ENCODE measurements at places on chromosomes 2 and 18. TPM values are rescaled to one million over a fixed set of nuclear protein-coding genes. Genes with fewer than 3 reads are reported as not detected.
A peak's percentile ranks its signal among the peaks of the same experiment; 100 is the strongest.

The NT5DC4 gene
- not detected for total RNA-seq

The FZD7 gene
- 7.8 TPM for total RNA-seq

The HPCAL1 gene
- total RNA-seq: 45.3 TPM

GRCh38 chr2:164696634-164697033 is 75.4 kb upstream of the GRB14 start:
- DNase-seq: no peak

DNA sequence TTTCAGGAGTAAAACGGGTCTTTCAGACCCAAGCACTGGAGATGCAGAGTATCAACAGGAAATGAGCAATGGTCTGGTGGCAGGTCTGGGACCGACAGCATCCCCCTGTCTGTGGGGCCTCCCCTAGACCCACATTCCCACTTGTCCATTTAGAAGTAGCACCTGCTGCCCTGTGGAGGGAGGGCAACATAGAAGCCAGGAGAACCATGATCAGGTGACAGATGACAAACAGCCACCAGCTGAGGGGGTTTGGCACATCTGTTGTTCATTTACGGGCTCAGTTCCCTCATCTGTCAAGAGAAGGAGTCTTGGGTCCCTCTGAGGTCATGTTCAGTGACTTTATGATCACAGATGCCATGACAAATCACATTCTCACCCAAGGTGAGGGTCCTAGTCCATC is 77.9 kb upstream of the SLC66A3 start:
- DNase-seq: peak; percentile 51

The CGREF1 gene
- 11.0 TPM for total RNA-seq

DNA sequence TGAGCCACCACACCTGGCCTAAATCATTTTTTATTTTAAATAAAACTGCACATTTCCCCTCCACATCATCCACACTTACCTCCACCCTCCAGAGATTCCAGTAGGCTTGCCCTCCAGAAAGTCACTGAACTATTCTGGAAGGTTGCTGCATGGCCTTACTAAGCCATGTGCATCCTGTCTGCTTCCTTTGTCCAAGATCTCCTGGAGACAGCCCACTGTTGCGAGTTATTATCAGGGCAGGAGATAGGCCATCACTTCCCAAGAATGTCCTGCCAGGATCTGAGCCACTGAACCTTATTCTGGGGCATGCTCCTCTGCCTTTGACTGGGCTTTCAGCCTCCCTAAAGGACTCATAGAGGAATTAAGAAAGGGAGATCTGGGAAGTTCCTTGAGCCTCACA is 26.8 kb downstream of the CCDC68 start:
- DNase-seq: no peak

- DNase-seq: no peak
Measured at GRCh38 chr2:185638771-185639170, 99.8 kb upstream of the FSIP2 start.

The RTN4 gene
- 681 TPM for total RNA-seq

DNA sequence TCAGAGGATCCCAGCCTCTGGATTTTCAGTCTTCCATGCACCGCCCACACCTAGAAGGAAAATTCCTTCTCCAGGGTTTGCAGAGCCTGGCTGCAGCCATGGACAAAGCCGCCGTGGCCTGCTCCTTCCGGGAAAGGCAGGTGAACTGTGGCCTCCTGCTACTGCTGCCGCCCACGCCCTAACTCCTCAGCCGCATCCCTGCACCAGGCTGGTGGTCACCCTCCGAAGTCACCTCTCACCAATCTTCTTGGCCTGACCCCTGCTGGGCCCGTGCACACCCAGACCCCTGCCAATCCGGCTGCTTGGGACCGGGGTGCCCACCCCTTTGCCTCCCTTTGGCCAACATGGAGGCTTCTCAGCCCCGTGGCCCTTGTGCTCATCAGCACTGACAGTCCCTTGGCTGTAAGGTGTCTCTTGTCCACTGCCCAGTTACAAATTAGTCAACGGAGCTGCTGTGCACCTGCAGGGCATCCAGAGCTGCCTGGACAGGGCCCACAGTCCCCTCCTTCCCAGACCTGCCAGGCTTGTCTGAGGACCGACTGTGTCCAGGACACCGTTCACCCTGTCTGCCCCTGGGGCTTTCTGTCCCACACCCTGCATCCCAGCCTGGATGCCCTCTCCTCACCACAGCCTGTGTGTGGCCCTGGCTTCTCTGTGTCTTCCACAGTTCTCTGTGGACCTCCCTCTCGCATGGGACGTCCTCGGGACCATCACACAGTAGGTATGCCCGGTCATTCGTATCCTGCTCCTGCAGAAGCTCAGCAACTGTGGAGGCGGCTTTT is 130.1 kb upstream of the TPO start:
- DNase-seq: no peak

The MEP1B gene
- total RNA-seq: 0.42 TPM

DNA sequence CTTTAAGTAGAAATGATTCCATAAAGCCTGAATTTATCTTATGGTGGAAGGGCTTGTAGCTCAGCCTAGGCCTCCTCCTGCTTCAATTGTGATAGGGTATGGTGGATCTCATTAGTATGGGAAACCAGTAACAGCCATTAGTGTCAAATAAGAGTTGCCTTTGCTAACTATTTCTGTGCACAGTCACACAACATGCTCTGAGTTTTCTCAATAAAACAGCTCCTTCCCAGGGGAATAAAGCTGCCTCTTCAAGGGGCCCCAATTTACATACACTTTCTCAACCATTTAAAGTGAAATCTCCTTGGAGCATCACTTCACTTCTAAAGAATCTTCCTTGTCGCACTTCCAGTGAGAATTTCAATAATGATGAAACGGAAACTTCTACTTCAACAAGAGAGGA is 53.4 kb downstream of the KLF7 start:
- no peak for DNase-seq

The STEAP3 gene
- total RNA-seq: 15.2 TPM

The OR6B2 gene
- total RNA-seq: not detected

DNA sequence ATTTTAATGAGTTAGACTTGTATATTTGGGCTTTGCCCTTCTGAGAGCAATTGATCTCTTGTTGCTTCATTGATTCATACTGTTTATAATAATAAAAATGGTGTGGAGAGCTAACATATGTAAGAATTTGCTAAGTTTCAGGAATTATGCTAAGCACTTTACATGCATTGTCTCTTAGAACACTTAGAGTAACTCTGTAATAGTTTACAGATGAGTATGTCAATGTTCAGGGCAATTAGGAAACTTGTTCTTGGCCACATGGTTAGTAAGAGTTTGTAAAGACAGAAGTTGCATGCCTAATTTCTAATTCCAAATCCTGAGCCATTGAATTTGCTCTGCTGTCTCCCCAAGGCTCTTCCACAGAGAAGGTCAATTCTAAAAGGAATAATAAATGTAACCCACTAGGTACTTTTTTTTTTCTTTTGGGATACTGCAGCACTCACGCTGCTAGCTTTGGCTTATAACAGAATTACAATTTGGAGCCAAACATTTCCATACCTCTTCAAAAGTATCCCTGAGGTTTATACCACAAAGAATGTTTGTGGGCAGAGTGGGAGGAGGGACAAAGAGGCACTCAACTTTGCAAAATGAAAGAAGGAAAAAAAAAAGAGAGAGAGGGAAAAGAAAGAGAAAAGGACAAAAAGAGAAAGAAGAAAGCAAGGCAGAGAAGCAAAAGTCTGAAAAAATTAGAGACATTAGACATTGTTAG is 232.4 kb downstream of the CALCRL start:
- DNase-seq: no peak

The DPY30 gene
- total RNA-seq: 44.8 TPM

DNA sequence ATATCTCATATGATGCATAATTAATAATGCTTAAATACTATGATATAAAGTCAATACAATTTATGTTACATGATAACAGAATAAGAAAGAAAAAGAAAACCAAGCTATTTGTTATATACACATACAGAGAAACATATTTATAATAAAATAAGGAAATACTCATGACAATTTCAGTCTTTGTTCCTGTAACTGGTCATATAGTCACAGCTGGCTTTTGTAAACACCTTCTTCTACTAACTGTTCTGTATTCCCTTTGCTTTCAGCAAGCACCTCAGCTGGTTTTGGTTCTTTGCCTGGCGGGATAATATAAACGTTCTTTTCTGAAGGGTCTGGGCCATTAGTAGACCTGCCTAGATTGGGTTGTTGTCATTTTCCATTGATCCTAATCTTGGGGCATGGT is 158.5 kb downstream of the COPS8 start:
- no peak for DNase-seq

Data from mesenteric fat pad (tissue), 1 donor.